HFFc6 (cell line): ENCODE measurements at places on chromosomes 7 and 10. TPM values are rescaled to one million over a fixed set of nuclear protein-coding genes. Genes with fewer than 3 reads are reported as not detected.

IFIT2 gene
- total RNA-seq, result 10.0 and 12.9 TPM in 2 replicates

ADAM22 gene
- total RNA-seq, result 0.05 to 0.22 TPM (median 0.21 TPM) in 3 replicates

PTPRN2 gene
- total RNA-seq, result 0.18 to 0.35 TPM (median 0.27 TPM) in 3 replicates

CCL26 gene
- 2.2 to 6.3 TPM (median 3.0 TPM) in 3 replicates for total RNA-seq

LIPN gene
- not detected in 3 replicates for total RNA-seq

ADCYAP1R1 gene
- not detected in 3 replicates for total RNA-seq

AGFG2 gene
- total RNA-seq, result 15.5 to 19.1 TPM (median 17.7 TPM) in 3 replicates

TUBAL3 gene
- total RNA-seq, result not detected in 3 replicates
